ENCODE measurements at places on chromosomes 11 and 22. TPM values are rescaled to one million over a fixed set of nuclear protein-coding genes. Genes with fewer than 3 reads are reported as not detected.

KIAA1671 gene
- 16.2 TPM for total RNA-seq

C1QTNF5 gene
- total RNA-seq = 17.2 TPM

SLC7A4 gene
- total RNA-seq = not detected

OR52N4 gene
- total RNA-seq = not detected

DNA sequence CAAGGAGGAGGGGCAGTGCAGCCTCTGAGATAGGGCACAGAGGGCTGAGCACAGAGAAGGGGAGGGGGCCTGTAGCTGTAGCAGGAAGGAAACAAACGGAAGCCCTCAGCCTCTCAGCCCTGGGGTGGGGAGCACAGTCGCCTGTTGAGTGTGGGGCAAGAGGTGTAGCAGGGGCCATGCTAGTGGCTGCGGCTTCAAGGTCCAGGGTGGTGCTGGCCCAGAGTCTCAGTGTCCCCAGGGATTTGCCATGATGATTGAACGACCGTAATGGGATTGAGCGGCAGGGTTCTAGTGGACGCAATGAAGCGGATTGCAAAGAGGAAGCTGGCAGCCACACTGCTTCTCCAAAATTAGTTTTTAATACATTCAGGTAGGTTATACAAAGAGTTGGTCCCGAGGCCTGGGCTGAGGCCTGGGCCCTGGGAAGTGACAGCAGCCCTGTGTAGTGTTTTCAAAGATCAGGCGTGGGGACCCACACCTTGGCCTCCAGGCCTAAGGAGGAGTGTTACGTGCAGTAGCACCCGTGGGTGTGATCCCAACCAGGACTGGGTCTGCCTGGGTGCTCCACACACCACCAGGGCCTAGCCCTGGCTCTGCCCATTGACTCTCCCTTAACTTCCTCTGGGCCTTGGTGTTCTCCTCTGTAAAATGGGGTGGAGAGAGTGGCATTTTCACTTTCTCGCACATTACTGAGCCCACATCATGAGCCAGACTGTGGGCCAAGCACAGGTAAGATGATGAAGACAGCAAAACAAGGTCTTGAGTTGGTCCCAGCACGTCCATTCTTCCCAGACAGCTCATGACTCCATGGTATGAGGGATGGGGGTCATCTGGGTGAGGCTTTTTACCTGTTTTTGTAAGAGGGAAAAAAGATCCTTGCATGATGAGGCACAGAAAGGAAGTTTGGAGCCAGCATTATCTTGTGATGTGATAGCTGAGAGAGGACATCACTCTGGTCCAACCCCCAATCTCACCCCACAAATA is 13.1 kb downstream of the LRRC32 start:
- no peak overlapping the region for H3K27ac ChIP-seq
- H3K36me3 ChIP-seq = peaks cover 17% of the 10 kb centered on the region
- H3K4me3 ChIP-seq = no peak overlapping the region
- peak; percentile 17 for DNase-seq
- no peaks in the 10 kb centered on the region for H3K27me3 ChIP-seq

DNA sequence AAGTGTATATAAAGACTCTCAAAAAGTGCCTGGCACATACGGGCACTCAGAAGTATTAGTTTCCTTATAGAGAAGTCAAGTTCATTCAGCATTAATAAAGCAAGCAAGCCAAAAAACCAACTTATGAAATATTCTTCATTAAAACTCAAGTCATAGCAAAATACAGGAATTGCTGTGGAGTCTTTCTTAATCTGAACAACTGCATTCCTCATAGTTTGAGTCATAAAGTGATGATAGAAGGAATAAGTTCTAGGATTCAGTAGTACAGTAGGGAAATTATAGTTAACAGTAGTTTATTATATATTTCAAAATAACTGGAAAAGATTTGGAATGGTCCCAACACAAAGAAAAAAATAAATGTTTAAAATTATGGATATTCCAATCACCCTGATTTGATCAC is 200.3 kb downstream of the C11orf91 start:
- no peaks in the 10 kb centered on the region for H3K27me3 ChIP-seq
- no peak overlapping the region for H3K27ac ChIP-seq
- no peaks in the 10 kb centered on the region for H3K4me1 ChIP-seq
- no peaks in the 10 kb centered on the region for H3K36me3 ChIP-seq
- no peak overlapping the region for H3K4me3 ChIP-seq

DNA sequence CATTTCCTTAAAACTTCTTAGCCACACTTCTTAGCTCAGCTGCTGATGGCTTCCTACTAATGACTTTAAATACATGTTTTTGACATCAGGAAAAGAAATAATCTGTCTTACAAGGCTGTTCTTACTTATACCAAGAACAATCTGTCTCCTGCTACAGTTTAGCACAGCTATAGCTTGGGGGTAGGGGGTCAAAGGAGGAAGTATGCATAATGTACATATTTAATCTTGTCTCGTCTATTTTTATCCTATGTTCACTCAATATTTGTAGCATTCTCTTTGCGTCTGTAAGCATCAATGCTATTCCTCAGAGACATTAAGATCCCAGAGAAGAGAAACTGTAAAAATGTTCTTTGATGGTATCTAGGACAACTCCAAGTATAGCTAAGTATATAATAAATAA is 96.0 kb downstream of the KIRREL3 start:
- H3K27me3 ChIP-seq = no peaks in the 10 kb centered on the region
- H3K4me1 ChIP-seq = no peaks in the 10 kb centered on the region
- H3K27ac ChIP-seq = no peak overlapping the region

DNA sequence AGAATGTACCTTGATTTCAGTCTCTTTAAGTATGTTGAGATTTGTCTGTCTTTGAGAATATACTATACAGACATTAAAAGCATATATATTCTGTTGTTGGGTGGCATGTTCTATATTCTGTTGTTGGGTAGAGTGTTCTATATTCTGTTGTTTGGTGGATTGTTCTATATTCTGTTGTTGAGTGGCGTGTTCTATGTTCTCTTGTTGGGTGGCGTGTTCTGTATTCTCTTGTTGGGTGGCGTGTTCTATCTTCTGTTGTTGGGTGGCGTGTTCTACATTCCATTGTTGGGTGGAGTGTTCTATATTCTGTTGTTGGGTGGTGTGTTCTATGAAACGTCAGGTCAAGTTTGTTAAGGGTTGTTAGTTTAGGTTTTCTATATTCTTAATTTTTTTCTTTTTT is 27.1 kb upstream of the CTTN start:
- no peak for DNase-seq
- peaks cover 59% of the 10 kb centered on the region for H3K36me3 ChIP-seq
- H3K4me3 ChIP-seq = no peak overlapping the region
- H3K4me1 ChIP-seq = no peaks in the 10 kb centered on the region
- no peaks in the 10 kb centered on the region for H3K27me3 ChIP-seq

- H3K27ac ChIP-seq = no peak overlapping the region
- no peak overlapping the region for H3K4me3 ChIP-seq
- no peaks in the 10 kb centered on the region for H3K4me1 ChIP-seq
These were observed 24.1 kb downstream of the ARVCF start for GRCh38 chr22:19992481-19992911.

DNA sequence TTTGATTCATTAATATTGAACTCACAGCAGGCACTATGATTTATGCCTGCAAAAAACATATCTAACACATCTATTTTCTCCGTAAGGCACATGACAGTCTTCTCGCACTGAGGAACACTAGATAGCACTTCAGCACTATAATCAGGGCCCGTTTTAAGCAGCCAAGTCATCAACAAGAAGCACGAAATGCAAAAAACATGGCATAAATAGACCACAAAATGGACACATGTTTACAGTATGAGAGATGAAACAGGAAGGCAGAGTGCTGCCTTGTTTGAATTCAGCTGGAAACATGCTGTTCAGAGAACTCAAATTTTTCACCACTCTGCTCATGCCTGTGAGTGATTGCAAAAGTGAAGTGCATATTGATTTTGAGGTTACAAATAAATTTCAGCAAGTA is 205.8 kb upstream of the PDGFD start:
- DNase-seq = no peak
- H3K4me1 ChIP-seq = peaks cover 5% of the 10 kb centered on the region

- no peaks in the 10 kb centered on the region for H3K36me3 ChIP-seq
- H3K4me3 ChIP-seq = no peak overlapping the region
- H3K4me1 ChIP-seq = no peaks in the 10 kb centered on the region
- no peak for DNase-seq
- peaks cover 12% of the 10 kb centered on the region for H3K27me3 ChIP-seq
These were observed 209.5 kb downstream of the NTM start for GRCh38 chr11:131579932-131580387.

DNA sequence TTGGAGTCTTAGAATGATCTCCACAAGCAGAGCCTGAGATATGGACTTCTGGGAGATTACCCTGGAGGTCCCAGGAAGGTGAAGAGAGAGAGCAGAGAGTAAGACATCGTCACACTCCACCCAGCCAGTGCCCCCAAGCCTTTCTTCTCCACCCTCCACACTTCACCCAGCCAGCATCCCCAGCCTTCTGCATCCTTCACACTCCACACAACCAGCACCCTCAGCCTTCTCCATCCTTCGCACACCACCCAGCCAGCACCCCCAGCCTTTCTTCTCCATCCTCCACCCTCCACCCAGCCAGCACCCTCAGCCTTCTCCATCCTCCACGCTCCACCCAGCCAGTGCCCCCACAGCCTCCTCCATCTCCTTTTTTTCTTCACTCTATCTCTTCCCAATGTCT is 603.9 kb upstream of the B3GAT1 start:
- H3K4me1 ChIP-seq = no peaks in the 10 kb centered on the region
- H3K36me3 ChIP-seq = no peaks in the 10 kb centered on the region
- H3K27ac ChIP-seq = no peak overlapping the region
- no peaks in the 10 kb centered on the region for H3K27me3 ChIP-seq
- no peak overlapping the region for H3K4me3 ChIP-seq

GRCh38 chr11:119380160-119380826 is 1.2 kb downstream of the USP2 start:
- no peak overlapping the region for H3K27ac ChIP-seq
- no peaks in the 10 kb centered on the region for H3K27me3 ChIP-seq
- H3K36me3 ChIP-seq = no peaks in the 10 kb centered on the region

- no peak for DNase-seq
- H3K4me3 ChIP-seq = no peak overlapping the region
- no peaks in the 10 kb centered on the region for H3K27me3 ChIP-seq
- H3K27ac ChIP-seq = peak overlapping the region; percentile 63
- H3K4me1 ChIP-seq = no peaks in the 10 kb centered on the region
These were observed 45.8 kb upstream of the FIBIN start for GRCh38 chr11:26947904-26948639.

GRCh38 chr22:17641269-17641668 is 2.7 kb downstream of the BCL2L13 start:
- DNase-seq = no peak
- no peaks in the 10 kb centered on the region for H3K36me3 ChIP-seq
- H3K4me1 ChIP-seq = peaks cover 8% of the 10 kb centered on the region
- H3K4me3 ChIP-seq = no peak overlapping the region

DNA sequence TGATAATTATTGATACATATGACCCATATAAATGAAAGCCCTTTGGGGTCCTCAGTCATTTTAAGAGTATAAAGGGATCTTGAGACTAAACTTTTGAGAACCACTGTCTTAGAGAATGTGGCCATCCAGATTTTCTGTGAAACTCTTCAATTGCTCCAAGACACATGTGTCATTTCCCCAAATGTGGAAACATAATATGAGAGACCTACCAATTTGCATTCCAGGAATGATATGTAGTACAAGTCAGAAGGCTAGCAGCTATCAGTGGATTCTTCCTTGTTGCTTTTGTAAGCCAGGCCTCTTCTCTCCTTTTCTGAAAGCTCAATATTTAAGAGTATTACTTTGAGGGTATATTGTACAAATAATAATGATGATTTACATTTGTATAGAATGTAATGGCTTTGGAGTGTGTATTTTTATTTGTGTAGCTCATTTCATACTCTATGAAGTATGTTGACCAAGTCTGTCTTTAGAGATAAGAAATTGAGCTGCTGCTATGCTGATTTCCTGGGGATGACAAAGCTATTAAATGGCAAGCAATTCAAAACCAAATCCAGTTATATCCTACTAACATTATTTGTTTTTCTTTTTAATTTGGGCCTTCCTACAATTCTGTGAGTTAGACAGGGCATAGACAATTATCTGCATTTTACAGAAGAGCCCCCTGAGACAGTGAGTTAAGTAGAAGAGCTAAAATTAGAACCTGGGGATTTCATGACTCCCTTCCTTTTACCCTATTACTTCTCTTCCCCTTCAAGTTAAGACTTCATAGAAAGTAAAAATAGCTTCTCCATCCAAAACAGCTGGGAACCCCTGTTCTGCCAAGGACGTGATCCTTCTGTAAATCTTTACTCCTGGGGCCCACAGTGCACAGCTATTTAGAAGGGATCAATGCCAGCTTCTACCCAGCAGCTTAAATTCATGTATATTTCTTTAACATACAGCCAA is 131.9 kb downstream of the WNT11 start:
- H3K27ac ChIP-seq = peak overlapping the region; percentile 28
- no peaks in the 10 kb centered on the region for H3K27me3 ChIP-seq
- H3K4me1 ChIP-seq = peaks cover 44% of the 10 kb centered on the region

DNA sequence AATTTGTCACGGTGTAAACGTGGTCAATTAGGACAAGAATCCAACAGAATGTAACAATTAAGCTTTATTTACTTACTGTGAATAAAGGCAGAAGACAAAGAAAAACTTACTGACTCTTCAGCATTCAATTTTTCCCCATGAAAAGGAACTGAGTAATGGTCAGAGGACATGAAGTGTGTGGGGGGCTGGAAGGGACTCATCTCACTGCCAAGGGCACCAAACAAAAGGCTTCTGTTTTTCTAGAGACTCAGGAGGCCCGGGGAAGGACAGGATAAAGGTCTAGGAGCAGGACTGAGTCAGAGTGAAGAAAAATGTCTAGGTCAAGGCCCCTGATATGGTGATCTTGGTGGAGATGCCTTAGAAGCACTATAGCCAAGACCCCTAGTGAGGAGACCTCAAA is 564.2 kb upstream of the ANO5 start:
- H3K4me3 ChIP-seq = no peak overlapping the region
- DNase-seq = no peak
- H3K36me3 ChIP-seq = no peaks in the 10 kb centered on the region

Measured in heart left ventricle (tissue), 16 donors.